ENCODE measurements at places on chromosomes 5 and 9.
A peak's percentile ranks its signal among the peaks of the same experiment; 100 is the strongest.

GRCh38 chr9:34513567-34514214 is 9.1 kb downstream of the ENHO start:
- peak; percentile 59 for DNase-seq

DNA sequence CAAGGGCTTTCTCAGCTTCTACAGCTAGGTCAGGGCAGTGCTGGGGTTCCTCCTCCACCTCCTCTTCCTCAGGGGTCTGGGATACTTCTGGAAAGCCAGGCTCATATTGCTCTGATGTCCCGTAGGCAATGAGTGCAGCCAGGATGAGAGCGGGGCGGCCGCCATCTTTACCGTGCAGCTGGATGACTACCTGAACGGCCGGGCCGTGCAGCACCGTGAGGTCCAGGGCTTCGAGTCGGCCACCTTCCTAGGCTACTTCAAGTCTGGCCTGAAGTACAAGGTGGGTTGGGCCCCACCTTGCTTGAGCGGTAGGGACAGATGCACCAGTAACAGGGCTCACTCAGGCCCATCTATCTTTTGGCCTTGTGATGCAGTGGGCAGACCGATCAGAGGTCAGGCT is 34.8 kb downstream of the GSN start:
- no peak for DNase-seq

DNA sequence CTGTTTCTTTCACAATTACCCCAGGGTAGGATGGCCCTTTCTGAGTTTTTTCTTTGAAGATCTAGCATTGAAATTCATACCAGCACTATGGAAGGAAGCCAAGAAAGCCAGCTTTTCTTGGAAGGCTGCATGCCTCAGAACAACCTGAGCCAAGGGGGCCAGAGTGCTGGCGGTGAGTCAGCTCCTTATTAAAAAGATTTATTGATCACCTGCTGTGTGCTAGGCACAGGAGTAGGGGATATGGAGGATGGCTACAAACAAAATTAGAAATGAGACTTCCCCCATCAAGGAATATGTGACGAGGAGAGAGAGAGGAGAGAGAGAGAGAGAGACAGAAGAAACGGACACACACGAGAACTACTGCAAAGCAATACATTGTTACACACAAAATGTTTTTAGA is 184.6 kb upstream of the PUM3 start:
- DNase-seq, result peak; percentile 85

DNA sequence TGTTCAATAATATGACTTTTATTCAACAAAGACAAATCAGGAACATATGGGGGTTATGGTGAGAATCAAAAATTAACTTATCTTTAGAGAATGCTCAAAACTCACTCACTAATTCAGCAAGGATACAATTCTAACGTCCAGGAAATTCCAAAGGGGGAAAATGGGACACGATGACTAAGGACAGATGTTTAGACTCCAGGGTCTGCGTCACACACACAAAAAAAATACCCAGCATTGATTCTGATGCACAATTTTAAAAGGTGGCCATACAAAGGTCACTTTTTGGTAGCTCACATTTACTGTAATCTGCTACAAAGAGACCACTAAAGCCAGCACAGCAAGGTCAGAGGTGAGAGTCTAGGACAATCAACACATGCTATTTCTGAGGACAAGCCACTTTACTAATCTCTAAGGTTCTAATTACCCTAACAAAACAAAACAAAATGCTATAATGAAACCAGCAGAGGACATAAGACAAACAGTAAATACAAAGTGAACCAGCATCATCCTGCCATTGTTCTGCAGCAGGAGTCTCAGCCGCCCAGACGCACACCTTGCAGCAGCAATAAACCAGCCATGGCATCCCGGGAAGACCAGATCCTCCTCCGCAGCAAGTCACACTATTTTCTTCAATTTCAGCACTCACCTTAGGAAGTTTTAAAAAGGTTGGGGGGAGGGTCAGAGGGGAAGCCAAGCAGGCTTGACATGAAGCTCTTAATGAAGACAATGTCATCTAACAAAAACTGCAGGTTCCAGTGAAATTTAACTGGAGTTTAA is 57.8 kb downstream of the TTC39B start:
- DNase-seq, result peak; percentile 31

DNA sequence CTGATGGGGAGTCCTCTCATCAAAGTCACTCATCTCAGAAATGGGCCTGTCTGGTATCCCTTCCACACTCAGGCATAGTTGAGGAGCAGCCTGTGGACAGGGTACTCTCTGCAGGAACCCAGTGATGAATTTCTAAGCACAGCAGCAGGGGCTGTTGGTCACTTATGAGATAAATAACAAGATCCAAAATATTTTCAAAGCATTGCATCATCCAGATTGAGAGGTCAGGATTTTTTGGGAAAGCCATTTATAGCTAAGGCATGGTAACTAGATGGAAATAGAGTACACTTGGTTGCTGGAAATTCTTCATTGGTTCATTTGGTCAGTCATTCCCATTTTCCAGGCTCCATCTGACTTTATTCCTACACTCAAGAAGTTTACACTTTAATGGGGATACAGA is 246.8 kb upstream of the RAI14 start:
- no peak for DNase-seq

DNA sequence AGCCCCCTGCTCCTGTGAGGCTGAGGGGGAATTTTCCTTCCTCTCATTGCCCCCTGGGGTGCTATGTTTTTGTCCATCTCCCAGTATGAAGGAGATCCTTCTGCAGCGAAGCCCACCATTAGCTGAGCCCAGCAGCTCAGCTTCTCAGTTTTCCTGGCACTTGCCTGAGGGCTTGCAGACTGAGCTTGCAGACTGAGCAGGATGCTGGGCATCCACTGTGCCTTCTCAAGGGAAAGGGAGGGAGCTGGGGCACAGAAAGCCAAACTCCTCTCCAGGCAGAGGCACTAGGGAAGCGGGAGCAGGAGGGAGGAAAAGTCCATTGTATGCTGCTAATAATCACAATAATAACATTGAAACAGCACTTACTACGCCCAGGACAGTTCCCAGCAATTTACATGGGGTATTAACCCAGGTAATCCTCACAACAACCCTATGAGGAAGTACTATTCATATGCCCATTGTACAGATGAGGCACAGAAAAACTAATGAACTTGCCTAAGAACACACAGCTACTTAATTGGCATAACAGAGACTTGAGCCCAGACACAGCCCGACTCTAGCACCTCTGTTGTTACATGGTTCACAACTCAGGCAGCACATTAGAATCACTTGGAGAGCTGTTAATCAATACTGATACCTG is 86.9 kb upstream of the SSBP2 start:
- no peak for DNase-seq

GRCh38 chr9:125747053-125747764 is at the start of gene PBX3:
TSS of gene PBX3 (plus strand) at chr9:125747373.
- DNase-seq, result peak; percentile 83

- DNase-seq, result peak; percentile 12
Observed at GRCh38 chr9:841371-842209, at the start of gene DMRT1. TSS of gene DMRT1 (plus strand) at chr9:841697. CDS start at chr9:841839, 142 bp downstream.

- DNase-seq, result peak; percentile 89
Observed at GRCh38 chr5:159262859-159263568, at the start of gene UBLCP1. TSS of gene UBLCP1 (plus strand) at chr5:159263290. CDS start at chr5:159268916, 5,626 bp downstream.

DNA sequence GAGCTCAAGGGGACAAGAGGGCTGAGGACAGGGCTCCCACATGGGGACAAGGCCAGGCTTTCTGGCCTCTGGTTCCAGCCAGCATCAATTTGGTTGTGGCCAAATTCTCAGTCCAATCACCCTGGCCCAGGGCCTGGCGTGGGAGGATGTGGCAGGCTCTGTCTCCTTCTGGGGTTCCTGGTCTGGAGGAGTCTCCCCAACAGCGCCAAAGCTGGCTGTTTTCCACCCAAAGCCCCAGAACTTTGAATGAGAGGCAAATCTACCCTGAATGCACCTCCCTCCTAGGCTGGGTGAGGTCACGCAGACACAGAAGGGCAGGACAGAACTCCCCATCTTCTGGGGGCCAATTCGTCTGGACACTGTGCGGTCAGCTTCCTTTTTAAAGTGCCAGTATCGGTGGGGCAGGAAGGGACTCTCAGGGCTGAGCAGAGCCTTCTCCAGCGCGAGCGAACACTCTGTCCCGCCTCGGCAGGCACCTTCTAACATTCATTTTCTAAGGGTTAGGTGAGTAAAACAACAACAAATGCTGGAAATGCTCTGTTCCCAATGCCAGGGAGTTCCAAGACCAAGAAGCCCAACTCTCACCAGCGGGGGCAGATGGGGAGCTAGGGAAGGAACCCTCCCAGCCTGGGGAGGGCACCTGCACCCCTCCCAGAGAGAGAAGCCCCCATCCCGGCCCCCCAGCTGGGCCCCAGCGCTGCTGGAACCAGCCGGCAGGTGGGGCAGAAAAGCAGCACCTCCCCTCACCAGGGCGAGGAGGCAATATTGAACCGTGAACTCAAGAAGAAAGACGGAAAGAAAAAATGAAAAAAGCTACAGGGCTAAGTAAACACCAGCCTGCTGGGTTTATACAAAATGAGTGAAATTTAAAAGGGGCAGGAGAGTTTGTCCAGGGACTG is 3.7 kb upstream of the DPM2 start:
- no peak for DNase-seq

GRCh38 chr5:111172504-111172903 is 51.7 kb upstream of the CAMK4 start:
- peak; percentile 4 for DNase-seq

- DNase-seq, result peak; percentile 48
Observed at GRCh38 chr9:99962680-99963261, 56.3 kb downstream of the STX17 start.

DNA sequence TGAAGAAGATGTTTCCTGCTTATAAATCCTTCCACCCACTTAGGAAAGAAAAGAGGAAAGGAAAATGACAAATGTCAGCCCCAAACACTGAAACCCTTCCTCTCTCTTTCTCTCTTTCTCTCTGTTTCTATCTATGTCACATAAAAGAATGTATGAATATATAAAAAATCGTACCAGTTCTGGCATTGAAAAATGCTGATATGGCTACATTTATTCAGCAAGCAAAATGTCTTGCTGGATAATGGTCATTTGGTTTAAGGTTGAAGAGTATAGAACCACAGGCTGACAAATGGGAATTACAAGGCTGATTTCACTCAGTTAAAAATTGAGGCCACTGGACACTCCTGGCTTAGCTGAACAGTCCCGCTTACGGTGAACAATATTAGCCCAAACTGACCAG is 335.9 kb downstream of the PARP8 start:
- DNase-seq, result no peak

- no peak for DNase-seq
Observed at GRCh38 chr5:147445090-147445489, 64.8 kb downstream of the DPYSL3 start.

GRCh38 chr9:78005231-78006002 is 26.2 kb downstream of the GNAQ start:
- DNase-seq, result peak; percentile 81

DNA sequence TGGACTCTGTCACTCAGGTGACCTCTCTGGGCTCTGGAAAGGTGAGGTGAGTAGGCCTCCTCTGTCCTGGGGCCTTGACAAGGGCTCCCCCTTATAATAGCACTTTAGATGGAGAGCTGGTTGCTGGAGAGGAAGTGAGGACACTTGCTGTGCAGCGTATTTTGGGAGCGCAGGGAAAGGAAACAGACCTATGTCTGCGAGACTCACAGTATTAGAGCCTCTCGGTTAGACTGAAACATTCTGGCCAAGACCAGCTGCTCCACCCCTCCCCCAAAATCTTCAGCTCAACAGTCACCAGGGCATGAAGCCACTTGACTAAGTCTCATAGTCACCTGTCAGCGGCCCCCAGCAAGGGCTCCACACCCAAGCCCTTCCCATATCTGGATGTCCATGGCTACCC is 213.6 kb downstream of the AGTPBP1 start:
- no peak for DNase-seq

DNA sequence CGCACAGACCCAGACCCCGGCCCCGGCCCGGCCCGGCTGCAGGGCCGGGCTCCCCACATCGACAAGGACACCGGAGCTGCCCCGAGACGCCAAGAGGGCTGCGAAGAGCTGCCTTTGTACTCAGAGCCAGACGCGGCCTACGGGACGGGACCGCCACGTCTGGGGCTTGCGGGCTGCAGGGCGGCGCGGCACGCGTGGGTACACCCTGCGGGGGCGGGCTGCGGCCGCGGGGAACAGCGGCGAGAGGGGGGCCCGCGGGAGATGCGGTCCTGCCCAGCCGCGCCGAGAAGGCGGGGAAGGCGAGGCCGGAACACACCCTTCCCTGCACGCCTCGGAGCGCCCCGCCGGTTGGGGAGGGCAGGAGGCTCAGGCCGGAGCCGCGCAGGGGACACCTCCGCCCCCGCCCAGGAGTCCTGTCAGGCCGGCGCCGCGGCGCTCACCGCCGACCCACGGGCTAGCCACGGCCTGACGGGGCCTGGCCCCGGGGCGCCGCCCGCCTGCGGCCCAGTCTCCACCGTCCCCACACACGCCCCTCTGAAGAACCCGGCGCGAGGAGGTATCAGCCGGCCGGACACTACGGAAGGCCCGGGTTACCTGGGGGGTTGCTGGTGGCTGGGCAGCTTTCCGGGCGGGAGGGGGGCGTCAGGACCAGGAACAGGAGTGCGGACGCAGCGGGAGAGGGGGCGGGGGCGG is 478 bp downstream of the RAB14 start:
- DNase-seq, result peak; percentile 50

- no peak for DNase-seq
Observed at GRCh38 chr9:83019246-83019645, 43.7 kb downstream of the RASEF start.

DNA sequence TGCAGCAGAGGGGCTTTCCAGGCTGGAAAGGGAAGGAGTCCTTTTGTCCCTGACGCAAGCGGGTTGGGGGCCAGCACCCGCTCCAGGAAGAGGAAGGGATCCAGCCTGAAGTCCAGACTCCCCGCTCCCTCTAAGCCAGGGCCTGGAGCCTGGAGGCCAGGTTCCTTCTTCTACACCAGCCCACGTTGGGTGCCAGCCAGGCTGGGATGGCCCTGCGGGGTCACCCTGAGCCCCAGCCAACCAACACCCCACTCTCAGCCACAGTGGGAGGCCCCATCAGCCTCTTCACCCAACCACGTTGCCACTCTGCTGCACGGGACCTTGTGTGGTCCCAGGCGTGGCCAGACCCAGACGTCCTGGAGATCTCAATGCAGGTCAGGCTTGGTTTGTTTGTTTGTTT is 970 bp upstream of the FUT7 start:
- no peak for DNase-seq

DNA sequence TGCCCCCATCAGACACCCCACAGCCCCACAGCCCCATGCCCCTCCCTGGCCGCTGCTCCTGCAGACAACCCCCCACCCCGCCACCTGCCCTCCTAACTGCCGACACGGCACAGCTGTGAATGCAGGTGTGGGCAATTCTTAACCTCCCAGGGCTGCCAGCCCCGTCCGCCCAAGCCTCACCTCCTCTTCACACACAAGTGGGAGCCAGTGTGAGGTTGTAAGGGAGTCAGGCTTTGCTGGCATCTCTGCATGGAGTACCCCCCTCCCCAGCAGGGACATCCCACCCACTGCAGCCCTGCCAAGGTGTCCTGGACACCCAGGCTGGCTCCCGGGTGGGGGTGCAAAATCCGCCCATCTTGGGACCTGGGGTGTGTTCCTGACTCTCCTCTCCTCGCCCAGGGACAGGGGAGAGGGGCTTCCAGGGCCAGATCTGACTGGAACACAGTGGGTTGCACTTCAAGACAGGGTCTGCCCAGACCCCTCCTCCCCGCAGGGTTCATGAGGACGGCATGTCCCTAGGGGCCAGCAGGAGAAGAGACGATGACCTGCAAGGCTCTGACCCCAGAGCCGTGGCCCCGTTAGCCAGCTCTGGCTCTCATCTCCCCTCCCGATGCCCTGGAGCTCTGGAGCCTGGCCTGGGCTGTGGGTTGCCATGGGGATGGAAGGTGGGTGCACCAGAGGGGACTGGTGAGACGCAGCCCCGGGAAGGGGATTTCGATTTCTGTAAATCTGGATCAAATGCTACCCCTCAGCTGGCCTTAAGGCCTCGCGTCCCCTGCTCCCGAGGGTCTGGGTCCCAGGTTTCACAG is 34.4 kb downstream of the SARDH start:
- no peak for DNase-seq

- no peak for DNase-seq
Observed at GRCh38 chr5:35066260-35066795, 18.6 kb upstream of the AGXT2 start.
